ENCODE measurements at places on chromosomes 3 and 15. TPM values are rescaled to one million over a fixed set of nuclear protein-coding genes. Genes with fewer than 3 reads are reported as not detected.

Gene SLC9A9
- total RNA-seq: 7.8 TPM

Gene GPR176
- 4.3 TPM for total RNA-seq

Gene PGBD4
- total RNA-seq: 1.3 TPM

Gene TYRO3
- total RNA-seq: 1.6 TPM

Gene RARB
- total RNA-seq: 19.3 TPM

Gene ANKRD28
- 83.3 TPM for total RNA-seq

Gene CORO2B
- 9.6 TPM for total RNA-seq

Gene CHRD
- total RNA-seq: 14.8 TPM

Gene GOLGA6D
- not detected for total RNA-seq

Gene SERINC4
- total RNA-seq: not detected

Gene AADACL2
- total RNA-seq: not detected

Gene GASK1A
- 9.5 TPM for total RNA-seq

Gene PLA2G4D
- not detected for total RNA-seq

Gene SEMA3F
- 43.9 TPM for total RNA-seq

Gene MFN1
- 44.9 TPM for total RNA-seq

Gene IGSF11
- 0.29 TPM for total RNA-seq

Gene WNT7A
- not detected for total RNA-seq

Gene ZPLD1
- total RNA-seq: not detected
